ENCODE measurements at places on chromosomes 7 and 10.

DNA sequence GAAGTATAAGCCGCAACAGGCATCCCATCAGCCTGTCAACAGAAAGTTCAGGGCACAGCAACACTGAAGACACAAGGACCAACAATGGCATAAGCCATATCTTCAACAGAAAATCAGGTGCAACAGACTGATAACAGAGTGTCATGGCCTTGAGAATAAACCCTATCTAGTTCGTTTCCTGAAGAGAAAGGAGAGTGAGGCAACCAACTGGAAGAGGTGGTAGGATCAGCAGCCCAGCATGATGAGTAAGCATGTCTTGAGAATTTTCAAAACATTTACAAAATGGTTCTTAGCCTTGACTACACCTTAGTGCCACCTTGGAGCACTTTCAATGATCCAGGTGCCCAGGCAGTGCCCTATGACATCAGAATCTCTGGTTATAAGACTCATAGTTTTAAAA lies 290.2 kb upstream of the SEMA3C start:
- no peak for DNase-seq

DNA sequence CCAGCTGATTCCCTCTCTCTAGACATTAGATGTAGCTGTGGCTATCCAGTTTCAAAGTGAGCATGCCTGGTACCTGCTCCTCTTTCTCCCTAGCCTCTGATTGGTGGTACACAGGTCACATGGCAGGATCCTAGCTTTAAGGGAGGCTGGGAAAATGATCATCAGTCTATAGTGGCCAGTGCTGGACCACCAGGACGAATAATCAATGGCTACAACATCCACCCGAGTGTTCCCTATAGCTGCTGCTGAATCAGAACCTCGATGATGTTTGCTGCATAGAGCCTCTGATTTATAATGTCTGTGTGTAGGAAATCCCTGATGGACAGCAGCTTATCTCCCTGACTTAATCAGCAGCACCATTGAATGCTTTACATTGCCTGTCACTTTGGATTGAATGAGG lies 28.9 kb upstream of the LMTK2 start:
- no peak for DNase-seq

DNA sequence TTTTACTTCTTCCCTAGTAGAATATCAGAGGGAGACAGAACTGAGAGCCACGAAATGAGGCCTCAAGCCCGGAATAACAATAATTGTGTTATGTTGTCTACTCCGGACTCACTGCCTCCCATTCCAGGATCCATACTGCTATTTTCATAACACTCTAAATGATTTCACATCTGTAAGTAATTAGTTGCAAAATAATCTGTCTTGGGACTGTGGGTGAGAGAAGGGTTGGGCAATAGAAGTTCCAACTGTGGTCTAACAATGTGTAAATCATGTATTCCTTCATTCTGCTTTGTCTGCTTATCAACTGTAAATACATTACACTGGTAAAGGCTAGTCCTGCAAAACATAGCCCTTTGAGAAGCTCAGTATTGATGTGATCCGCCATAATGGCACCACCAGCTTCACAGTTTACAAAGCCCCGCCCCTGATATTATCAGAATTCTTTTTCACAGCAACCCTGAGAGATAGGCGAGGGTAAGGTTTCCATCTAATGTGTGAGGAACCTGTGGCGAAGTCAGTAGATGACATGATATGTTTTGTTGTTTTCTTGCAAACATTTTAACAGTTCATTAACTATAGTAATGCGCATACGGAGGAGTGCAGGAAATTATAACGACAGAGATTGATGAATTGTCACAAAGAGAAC lies 265.7 kb upstream of the BMPER start:
- DNase-seq = no peak

DNA sequence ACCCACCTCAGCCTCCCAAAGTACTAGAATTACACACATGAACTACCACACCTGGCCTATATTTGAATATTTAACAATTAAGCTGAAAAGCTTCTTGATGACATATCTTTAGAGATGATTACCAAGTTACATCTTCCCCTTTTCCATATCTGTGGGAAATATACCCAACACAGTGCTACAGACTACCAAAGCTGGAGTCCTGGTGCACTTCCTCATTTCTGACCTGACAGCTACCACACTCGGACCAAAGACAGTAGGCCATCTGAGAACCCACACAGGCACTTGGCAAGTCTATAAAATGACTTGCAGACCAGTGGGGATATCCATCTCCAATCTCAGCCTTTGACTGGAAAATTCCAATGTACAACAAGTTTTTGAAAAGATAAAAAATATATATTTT lies 270.4 kb upstream of the KLF14 start:
- DNase-seq = no peak

DNA sequence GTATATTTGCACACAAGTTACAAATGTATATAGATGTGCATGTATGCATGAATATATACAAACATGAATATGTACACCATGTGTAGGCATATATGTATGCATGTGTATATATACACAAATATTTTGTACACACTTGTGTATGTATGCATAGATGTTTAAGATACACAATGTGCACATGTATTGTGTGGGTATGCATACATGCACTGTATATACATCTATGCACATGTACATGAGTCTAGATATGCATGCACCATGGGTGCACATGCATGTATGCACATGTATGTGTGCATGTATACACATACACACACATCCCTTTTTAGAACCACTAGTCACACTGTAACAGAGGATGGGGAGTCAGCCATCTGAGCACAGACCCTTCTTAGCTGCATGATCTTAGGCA lies 249.4 kb downstream of the COBL start:
- DNase-seq = no peak

- no peak for DNase-seq
Observed at GRCh38 chr7:22569586-22570321, 69.8 kb upstream of the STEAP1B start.

DNA sequence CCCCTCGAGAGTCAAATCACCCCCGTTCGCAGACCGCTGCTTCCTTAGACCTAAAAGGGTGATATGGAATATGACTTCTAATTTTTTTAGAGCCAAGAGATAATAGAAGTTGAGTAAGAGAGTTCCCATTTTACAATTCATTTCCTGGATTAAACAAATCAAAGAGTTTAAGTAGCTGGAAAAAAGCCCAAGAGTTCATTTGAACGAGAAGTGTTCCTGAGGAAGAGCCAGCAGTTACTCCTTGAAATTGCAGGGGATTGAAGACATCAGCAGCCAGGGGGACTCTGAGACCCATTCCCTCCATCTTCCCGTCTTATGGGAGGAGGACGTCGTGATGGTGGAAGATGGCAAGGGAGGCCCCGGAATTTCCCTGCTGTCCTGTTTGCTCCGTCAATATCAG lies 277.0 kb downstream of the WDR11 start:
- DNase-seq = no peak

- peak; percentile 80 for DNase-seq
Observed at GRCh38 chr7:122885583-122886356, 490 bp downstream of the CADPS2 start.

DNA sequence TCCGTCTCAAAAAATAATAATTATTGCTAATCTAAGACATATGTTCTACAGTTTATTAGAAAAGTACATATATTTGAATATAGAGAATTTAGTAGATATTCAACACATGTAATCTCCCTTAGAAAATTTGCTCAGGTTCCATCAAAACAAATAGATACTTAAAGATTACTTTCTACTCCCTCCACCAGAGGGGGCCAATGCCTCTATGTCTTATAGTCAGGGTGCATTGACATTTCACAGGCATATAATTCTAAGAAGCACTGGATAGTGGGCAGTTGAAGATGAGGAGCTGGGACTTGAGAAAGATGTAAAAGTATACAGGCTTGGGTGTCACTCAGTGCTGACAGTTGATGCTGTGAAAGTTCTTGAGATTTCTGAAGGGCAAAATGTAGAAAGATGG lies 301.6 kb upstream of the HPS1 start:
- no peak for DNase-seq

DNA sequence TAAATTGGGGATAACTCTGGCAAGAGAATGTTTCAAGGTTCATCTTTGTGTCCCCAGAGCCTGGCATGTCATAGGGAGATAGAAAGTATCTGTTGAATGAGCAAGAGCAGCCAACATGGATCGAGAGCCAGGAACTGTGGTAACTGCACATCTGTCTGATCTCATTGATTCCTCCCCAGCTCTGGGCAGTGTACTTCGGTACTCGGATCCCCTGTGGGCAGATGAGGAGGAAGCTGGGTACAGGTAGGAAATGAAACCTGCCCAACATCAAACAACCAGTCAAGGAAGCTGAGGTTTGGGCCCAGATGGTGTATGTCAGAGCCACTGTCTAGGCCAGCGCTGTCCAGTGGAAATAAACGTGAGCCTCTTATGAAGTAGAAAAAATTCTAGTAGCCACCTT lies 76.4 kb downstream of the GRK5 start:
- no peak for DNase-seq

DNA sequence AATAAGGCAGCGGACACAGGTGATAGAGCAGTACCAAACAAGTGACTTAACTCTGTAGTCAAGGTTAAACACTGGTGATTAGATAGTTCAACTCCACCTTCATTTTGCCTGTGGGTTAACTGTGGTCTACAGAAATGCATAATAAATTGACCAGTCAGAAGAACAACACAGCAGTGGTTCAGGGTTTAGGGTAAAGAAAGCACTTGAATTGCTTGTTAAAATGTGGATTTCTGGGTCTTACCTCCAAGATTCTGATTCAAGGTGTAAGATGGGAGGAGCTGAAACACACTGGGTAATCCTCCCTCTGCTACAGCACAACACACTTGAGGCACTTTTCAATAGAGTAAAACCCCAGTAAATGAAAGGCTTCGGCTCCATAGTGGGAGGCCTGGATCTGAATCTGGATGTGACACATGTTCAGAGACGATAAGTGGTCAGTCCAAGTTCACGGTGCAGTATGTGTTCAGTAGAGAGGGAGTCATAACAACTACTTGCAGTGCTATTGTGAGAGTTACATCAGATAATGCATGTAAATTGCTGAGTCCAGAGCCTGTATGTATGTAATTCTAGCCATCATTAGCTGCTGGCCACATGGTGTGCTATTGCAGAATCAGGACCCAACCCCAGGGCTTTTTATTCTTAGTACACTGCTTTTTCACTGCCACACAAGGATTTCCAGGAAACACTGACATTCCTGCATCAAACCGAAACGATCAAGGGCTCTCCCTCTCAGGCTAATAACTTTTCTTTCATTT lies 141.7 kb downstream of the SORCS1 start:
- no peak for DNase-seq

GRCh38 chr7:130441408-130441869 lies 623 bp upstream of the CEP41 start:
- DNase-seq = no peak

DNA sequence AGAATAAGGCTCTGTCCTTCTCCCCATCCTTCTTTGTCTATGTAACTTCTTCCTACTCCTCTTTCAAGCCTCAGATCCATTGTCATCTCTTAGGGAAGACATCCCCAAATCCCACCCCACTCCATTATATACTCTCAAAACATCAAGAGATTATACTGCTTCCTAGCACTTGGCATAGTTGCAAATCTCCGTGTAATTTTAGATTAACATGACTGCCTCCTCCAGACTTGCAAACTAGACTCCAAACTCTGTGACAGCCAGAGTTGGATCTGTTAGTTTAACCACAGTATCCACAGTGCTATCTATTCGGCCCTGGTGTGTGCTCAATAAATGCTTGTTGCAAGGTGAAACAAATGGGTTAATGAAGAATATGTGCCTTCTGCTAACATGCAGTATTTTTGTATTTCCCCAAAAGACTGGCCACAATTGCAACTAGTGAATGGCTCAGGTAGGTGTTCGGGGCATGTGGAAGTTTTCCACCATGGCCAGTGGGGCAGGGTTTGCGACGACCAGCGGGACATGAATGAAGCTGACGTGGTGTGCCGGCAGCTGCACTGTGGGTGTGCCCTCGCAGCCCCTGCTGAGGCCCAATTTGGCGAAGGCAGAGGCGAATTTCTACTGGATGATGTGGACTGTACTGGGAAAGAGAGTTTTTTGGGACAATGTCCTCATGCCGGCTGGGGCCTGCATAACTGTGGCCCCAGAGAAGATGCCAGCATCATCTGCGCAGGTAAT lies 34.5 kb upstream of the C10orf120 start:
- DNase-seq = no peak

DNA sequence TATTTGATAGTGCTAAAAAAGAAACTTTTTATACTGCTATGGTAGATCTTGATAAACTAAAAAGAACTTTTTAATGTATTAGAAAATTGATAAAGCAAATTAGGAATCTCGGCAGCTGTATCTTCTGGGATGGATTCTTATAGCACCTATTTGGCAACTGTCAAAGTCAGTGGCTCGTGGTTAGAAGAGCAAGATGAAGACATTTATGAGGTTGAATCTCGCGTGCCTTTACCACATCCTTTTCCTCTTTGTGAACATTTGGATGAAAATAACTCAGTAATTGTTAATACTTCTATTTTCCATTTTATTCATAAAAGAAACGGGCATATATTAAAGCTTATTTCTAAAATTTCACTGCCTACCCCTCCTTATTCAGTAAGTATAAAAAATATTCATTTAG lies 76.2 kb downstream of the CYP51A1 start:
- no peak for DNase-seq

GRCh38 chr7:36692456-36692855 lies 31.8 kb downstream of the AOAH start:
- DNase-seq = no peak

GRCh38 chr7:69885431-69885830 lies 287.2 kb downstream of the AUTS2 start:
- no peak for DNase-seq

- DNase-seq = no peak
Observed at GRCh38 chr10:20300735-20301134, 484.5 kb downstream of the PLXDC2 start.

DNA sequence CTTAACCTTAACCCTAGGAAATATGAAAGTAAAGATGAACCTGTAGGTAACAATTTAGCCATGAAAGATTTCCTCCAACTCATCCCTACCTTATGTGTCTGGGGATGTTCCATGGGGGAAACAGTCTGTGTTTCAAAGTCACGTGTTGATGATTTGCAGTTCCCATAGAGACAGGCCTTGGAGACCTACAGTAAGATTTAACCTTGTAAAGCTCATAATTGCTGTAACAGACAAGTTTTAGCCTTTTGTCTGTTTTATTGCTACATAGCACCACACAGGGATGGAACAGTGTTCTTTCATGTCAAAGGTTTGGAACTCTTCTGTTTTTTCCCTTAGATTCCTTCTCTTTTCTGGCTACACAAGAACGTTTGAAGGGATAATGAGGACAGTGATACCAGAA lies 35.2 kb upstream of the ITGA8 start:
- DNase-seq = no peak

DNA sequence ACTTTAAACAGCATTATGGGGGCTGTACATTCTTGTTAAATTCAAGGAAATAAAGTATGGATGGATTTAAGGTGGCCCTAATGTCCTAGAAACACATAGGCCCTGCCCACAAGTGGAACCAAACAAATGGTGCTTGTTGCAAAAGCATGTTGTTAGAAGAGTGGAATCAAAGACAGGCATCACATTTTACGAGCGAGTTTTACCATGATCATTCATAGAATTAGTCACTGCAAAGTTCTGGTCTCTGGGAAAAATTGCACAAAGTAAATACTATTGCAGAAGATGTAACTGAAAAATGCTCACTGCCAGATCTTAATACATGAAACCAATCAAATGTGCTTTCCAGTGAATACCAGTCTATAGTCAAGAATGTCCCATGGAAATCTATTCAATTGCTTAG lies 677.1 kb downstream of the PARD3 start:
- no peak for DNase-seq
